Stimulated activated naive B cell treated with anti-CD40 and anti-IgM and Interleukin-4, amounts not matched to agents 10 μg/mL and 1 μg/mL and 100 μg/mL, for 72 hours (primary cell): ENCODE measurements at places on chromosomes 1 and 21.

GRCh38 chr1:207055386-207056001 is 2.4 kb downstream of the PFKFB2 start:
- H3K36me3 ChIP-seq = peaks cover 13% of the 10 kb centered on the region
- H3K4me1 ChIP-seq = peaks cover 25% of the 10 kb centered on the region
- no peak overlapping the region for H3K27ac ChIP-seq
- H3K27me3 ChIP-seq = no peaks in the 10 kb centered on the region
- no peak overlapping the region for H3K4me3 ChIP-seq

DNA sequence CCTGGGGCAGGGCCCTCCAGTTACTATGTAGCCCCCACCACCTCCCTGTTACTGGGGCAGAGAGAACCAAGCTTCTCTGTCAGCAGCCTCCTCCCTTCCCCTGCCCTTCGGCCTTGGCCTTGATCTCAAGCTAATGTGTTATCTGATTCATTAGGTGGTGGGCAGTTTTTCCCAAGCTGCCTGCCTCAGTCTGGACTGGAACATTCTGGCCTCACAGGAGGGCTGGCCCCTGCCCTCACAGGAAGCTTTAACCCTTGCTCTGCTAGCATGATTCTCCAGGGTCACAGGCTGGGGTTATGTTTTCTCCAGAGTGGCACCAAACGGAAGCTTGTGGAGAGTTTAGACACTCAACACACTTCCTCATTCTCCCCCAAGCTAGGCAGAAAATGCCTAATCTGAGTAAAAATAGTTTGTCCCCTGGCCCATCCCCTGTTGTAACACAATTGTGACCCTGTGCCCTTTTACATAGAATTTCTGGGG is 37.2 kb upstream of the SLC6A9 start:
- no peaks in the 10 kb centered on the region for H3K27me3 ChIP-seq
- H3K4me1 ChIP-seq = peaks cover 56% of the 10 kb centered on the region
- DNase-seq = peak; percentile 53
- H3K36me3 ChIP-seq = peaks cover 4% of the 10 kb centered on the region

GRCh38 chr1:14756589-14757285 is 158.3 kb downstream of the KAZN start:
- no peak for DNase-seq
- H3K27me3 ChIP-seq = peaks cover 5% of the 10 kb centered on the region
- no peak overlapping the region for H3K4me3 ChIP-seq
- H3K36me3 ChIP-seq = no peaks in the 10 kb centered on the region
- H3K27ac ChIP-seq = no peak overlapping the region

- no peak overlapping the region for H3K27ac ChIP-seq
- no peak for DNase-seq
- H3K27me3 ChIP-seq = no peaks in the 10 kb centered on the region
- no peaks in the 10 kb centered on the region for H3K36me3 ChIP-seq
Measured at GRCh38 chr1:216032284-216032683, 391.0 kb downstream of the USH2A start.

DNA sequence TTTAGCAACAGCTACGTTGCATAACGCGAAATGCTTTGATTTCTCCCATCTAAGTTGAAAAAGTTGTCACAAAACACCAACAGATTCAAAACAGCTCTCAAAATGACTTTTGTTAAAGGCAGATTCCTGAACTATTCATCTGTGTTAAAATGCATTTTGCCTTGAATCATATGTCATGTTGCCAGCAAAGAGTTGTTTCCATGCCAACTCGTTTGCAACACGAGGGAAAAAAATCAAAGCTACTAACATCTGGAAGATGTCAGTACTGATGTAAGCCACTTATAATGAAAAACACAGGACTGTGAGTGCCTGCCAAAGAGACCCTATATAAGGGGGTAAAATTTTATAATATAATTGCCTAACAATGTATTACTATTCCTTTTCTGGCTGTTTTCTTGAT is 182.7 kb upstream of the PTBP2 start:
- no peaks in the 10 kb centered on the region for H3K27me3 ChIP-seq
- no peaks in the 10 kb centered on the region for H3K36me3 ChIP-seq
- no peaks in the 10 kb centered on the region for H3K4me1 ChIP-seq
- no peak for DNase-seq

DNA sequence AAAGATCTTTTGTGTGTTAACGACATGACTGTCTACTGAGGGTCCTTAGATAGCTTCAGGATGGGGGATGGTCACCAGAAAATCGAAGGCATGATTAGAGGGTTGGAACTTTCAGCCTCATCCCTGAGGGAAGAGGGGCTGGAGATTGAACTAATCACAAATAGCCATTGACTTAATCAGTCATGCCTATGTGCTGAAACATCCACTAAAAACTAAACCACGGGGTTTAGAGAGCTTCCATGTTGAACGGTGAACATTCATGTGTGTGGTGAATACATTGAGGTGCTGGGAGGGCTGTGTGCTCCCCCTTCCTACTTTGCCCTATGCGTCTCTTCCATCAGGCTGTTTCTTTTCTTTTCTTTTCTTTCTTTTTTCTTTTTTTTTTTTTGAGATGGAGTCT is 17.0 kb downstream of the RBP7 start:
- peaks cover 4% of the 10 kb centered on the region for H3K27me3 ChIP-seq
- H3K4me1 ChIP-seq = no peaks in the 10 kb centered on the region
- no peak overlapping the region for H3K4me3 ChIP-seq
- DNase-seq = no peak

GRCh38 chr1:40257313-40257687 is 736 bp upstream of the ZMPSTE24 start:
- H3K36me3 ChIP-seq = no peaks in the 10 kb centered on the region
- peak overlapping the region; percentile 100 for H3K27ac ChIP-seq
- peak overlapping the region; percentile 97 for H3K4me3 ChIP-seq
- peaks cover 7% of the 10 kb centered on the region for H3K4me1 ChIP-seq
- no peak for DNase-seq

DNA sequence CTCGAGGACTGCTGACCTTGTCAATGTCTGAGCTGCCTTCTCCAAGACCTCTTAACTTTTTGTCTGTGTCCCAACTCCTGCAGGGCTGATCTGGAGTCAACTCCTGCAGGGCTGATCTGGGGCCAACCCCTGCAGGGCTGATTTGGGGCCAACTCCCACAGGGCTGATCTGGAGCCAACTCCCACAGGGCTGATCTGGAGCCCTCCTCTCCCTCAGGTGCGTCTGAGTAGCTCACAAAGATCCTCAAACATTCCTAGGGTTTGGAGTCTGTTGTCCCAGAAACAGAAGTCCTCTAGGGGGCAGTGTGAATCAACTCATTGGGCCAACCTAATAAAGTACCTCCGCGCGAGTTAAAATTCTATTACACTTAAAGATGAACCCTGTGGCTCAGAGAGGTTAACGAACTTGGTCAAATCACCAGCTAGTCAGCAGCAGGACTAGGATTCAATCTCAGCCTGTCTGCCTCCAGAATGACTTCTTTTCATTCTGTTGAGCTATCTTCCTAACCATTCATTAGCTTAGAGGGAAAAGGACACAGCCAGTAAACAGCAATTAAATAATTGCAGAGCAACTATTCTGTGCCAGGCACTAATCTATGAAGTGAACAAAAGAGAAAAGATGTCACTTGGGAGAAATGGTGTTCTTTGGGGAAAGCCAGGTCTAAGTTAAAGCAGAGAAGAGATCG is 17.2 kb upstream of the RLF start:
- peaks cover 4% of the 10 kb centered on the region for H3K4me1 ChIP-seq
- no peak overlapping the region for H3K27ac ChIP-seq
- H3K27me3 ChIP-seq = peaks cover 16% of the 10 kb centered on the region
- H3K4me3 ChIP-seq = no peak overlapping the region
- DNase-seq = peak; percentile 46

- no peak overlapping the region for H3K4me3 ChIP-seq
- H3K4me1 ChIP-seq = no peaks in the 10 kb centered on the region
- no peaks in the 10 kb centered on the region for H3K27me3 ChIP-seq
- no peak overlapping the region for H3K27ac ChIP-seq
- DNase-seq = no peak
- peaks cover 7% of the 10 kb centered on the region for H3K36me3 ChIP-seq
Measured at GRCh38 chr1:201766131-201766866, 62.7 kb upstream of the IPO9 start.

GRCh38 chr1:6842301-6842700 is 57.0 kb downstream of the CAMTA1 start:
- H3K27me3 ChIP-seq = no peaks in the 10 kb centered on the region
- H3K4me1 ChIP-seq = peaks cover 11% of the 10 kb centered on the region
- no peak for DNase-seq
- H3K4me3 ChIP-seq = no peak overlapping the region

DNA sequence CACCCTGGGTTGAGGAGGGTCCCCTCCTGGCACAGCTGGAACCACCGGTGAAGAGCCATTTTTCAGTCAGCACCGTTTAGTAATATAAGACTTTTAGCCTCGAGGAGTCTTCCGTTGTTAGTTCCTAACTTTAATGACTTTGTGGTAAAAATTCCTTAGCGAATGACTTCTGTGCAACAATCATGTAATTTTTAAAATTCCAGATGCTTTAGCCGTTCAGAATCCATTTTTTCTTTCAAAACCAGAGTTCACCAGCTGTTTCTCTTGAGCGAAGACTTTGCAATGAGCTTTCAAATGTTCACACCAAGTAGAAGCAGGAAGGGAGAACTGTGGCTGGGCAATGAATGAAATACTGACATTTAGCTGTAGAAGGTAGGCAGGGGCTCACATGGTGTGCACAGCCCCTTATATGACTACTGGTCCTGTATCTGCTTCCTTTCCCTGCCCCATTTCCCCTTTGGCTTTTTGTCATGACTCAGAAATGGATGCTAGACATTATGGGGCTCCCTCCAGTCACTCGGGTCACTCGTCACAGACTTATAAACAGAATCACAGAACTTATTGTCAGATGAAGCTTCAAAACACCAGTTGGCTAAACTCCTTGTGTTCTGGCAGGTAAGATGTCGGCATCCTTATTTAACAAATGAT is 4.1 kb downstream of the DISC1 start:
- H3K27me3 ChIP-seq = peaks cover 3% of the 10 kb centered on the region
- H3K4me1 ChIP-seq = peaks cover 32% of the 10 kb centered on the region
- no peak for DNase-seq
- H3K27ac ChIP-seq = no peak overlapping the region

GRCh38 chr1:158283965-158284364 is 5.8 kb upstream of the CD1C start:
- no peaks in the 10 kb centered on the region for H3K27me3 ChIP-seq
- H3K27ac ChIP-seq = peak overlapping the region; percentile 5
- DNase-seq = no peak
- H3K4me3 ChIP-seq = peak overlapping the region; percentile 52
- peaks cover 18% of the 10 kb centered on the region for H3K36me3 ChIP-seq
- H3K4me1 ChIP-seq = peaks cover 68% of the 10 kb centered on the region

DNA sequence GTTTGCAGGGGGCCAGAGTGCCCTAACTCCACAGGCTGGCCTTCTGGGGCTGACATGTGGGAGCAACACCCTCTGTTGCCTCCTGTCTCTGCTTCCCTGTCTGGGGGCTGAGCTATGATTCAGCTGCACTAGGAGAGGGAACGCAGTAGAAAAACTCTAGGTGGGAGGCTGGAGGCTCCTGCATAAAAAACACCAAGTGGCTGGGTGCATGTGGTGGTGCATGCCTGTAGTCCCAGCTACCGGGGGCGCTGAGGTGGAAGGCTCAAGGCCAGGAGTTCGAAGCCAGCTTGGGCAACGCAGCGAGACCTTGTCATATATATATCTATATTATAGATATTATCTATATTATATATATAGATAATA is 5.6 kb downstream of the KIF17 start:
- no peak for DNase-seq
- no peak overlapping the region for H3K4me3 ChIP-seq
- H3K36me3 ChIP-seq = peaks cover 4% of the 10 kb centered on the region
- peaks cover 4% of the 10 kb centered on the region for H3K4me1 ChIP-seq

DNA sequence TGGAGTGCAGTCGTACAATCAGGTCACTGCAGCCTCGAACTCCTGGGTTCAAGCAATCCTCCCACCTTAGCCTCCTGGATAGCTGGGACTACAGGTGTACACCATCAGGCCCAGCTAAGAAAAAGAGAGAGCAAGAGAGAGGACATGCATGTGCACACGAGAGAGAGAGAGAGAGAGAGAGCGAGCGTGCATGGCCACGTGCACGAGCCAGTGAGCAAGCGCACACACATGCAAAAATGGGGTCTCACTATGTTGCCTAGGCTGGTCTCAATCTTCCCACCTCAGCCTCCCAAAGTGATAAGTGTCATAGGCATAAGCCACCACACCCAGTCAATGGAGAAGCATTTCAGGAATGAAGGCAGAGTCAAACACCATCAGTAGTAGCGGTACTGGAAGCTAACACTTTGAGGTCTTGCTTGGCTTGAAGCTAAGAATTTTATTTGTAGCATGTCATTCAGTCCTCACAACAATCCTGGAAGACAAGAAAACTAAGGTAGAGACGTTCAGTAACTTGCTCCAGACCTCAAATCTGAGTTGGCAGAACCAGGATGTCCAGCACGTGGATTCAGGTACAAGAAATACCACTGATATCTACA is 14.5 kb downstream of the GNB1 start:
- peak overlapping the region; percentile 12 for H3K4me3 ChIP-seq
- no peak for DNase-seq
- H3K27me3 ChIP-seq = no peaks in the 10 kb centered on the region
- peak overlapping the region; percentile 83 for H3K27ac ChIP-seq
- peaks cover 52% of the 10 kb centered on the region for H3K36me3 ChIP-seq

- no peak overlapping the region for H3K27ac ChIP-seq
- no peaks in the 10 kb centered on the region for H3K27me3 ChIP-seq
- no peak overlapping the region for H3K4me3 ChIP-seq
- no peaks in the 10 kb centered on the region for H3K36me3 ChIP-seq
Measured at GRCh38 chr1:205013683-205014367, 29.2 kb upstream of the CNTN2 start.

GRCh38 chr1:22471078-22471477 is 19.4 kb downstream of the ZBTB40 start:
- no peaks in the 10 kb centered on the region for H3K27me3 ChIP-seq
- H3K27ac ChIP-seq = no peak overlapping the region
- no peak for DNase-seq

- H3K4me1 ChIP-seq = no peaks in the 10 kb centered on the region
- no peaks in the 10 kb centered on the region for H3K36me3 ChIP-seq
- H3K27ac ChIP-seq = no peak overlapping the region
Measured at GRCh38 chr1:35675773-35676172, 34.4 kb upstream of the PSMB2 start.

DNA sequence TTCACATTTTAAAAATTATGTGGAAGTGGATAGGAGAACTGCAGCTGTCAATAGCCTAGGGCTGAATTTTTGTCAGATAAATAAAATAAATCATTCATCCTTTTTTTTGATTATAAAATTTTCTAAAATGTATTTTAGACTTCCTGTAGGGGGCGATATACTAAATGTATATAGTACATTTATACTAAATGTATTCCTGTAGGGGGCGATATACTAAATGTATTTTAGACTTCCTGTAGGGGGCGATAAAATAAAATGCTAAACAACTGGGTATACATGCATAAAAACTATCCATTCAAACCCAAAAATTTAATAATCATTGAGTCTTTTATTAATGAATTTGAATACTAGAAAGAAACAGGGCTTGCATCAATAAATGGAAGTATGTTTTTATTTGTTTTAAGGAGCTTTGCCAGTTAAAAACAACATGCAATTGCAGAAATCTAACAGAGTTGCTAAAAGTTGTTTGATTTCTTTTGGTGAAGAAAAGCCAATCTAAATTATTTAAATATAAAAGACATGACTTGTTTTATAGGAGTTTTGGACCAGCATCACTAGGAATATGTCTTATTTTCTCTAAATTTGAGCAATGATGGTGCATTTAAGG is 31.4 kb downstream of the CLCA1 start:
- no peaks in the 10 kb centered on the region for H3K36me3 ChIP-seq
- no peak overlapping the region for H3K27ac ChIP-seq
- H3K4me1 ChIP-seq = peaks cover 8% of the 10 kb centered on the region
- H3K4me3 ChIP-seq = no peak overlapping the region
